ENCODE measurements at places on chromosomes 16 and 17.

GRCh38 chr17:64073771-64074703, 53.6 kb upstream of the ICAM2 start:
- DNase-seq = no peak

DNA sequence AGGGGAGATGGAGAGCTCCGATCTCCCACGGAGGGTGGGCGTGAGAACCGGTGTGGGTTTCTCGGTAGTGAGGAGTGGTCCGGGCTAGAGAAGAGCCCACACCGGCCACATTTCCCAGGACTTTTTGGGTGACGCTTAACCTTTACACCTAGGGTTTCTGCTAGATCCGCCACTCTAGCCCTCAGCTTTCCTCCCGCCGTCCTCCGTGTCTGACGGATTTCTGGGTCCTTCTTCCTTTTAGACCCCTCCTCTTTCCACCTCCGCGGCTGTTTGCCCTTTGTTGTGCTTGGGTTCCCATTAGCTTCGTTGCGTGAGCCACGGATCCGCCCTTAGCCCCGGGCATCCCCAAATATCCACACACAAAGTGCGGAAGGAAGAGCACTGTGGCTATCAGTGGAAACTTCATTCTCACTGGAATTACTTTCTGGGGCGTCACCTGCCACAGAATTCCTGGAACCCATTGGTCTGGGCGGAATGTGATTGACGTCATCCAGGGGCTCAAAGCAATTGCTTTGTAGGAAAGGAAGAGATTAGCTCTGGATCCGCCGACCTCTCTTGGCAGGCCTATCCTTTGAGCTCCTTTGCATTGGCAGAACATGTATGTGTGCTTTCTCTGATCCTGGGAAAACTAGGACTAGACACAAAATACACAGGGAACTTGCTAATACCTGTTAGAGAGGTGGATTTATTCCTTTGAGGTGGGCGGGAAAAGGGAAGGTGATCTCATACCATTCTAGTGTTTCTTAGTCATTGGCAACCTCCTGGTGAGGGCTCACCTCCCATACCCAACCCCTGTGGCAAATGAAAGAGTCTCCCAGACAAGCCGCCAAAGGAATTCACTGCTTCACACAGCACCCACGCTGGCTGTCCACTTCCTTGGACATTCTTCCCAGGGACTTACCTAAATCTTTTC, 654 bp downstream of the TNFAIP1 start:
- DNase-seq = peak; percentile 94

DNA sequence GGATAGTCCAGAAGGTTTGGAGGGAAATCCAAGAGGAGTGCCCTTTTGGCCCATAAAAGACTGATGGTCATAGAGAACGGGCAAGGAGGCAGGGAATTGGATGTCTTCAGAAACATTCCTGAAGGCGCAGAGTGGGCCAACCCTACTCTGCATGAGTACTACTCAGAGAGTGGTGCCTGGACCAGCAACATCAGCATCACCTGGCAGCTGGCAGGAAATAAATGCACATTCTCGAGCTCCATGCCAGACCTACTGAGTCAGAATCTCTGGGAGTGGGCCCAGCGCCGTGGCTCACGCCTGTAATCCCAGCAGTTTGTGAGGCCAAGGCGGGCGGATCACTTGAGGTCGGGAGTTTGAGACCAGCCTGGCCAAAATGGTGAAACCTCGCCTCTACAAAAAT, 27.1 kb upstream of the SLC39A11 start:
- no peak for DNase-seq

GRCh38 chr16:87586201-87586782, 16.0 kb upstream of the JPH3 start:
- DNase-seq = no peak

- DNase-seq = peak; percentile 98
Observed at GRCh38 chr17:35254107-35254773, 11.4 kb downstream of the SLFN5 start.

DNA sequence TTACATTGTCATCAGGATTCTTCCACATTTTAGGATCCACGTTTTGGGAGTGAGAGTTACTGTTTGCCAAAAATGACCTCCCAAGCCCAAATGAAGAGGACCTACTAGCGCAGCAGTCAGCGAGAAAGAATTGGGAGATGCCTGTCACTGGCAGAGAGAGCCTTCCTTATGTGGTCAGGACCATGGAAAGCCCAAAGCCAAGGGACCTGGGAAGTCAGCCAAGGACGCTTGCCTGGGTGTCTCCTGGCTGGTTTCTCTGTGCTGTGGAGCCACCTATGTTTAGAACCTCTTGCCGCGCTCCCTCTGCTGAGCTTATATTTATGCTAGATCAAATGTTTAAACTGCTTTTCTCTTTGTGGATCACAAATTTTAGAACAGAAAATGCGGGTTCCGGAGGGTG, 24.9 kb upstream of the RHBDL3 start:
- DNase-seq = peak; percentile 50

- no peak for DNase-seq
Observed at GRCh38 chr17:8588877-8589554, 41.5 kb downstream of the MYH10 start.

DNA sequence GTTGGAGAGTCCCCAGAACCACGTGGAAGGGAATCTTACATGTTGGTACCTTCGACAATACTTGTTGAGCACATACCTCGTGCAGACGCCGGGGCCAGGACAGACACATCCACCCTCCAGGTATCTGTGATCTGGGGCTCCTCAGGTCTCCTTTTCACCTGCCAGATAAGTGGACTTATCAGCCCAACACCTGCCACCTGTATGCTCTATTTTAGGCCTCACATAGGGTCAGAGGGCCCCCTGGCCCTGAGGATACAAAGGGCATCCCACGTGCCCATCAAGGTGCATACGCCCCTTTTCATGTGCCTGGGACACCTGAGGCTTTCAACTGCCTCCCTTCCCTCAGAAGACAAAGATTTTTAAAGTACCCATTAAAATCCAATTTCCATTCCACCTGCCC, 212.7 kb downstream of the MRTFB start:
- no peak for DNase-seq

DNA sequence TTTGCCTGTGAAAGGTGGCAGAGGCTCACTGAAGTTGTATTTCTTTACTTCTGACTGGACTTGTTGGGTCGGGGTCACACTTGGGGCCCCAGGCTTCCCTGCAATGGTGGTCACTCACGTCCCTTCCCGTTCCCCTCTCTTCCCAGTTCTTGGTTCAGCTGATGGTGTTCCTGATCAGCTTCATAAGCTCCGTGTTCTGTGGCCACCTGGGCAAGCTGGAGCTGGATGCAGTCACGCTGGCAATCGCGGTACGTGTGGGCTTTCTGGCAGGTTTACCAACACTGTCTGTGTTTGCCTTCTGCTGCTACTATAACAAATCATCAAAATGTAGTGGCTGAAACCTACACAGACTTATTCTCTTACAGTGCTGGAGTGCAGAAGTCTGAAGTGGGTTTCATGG, 8.6 kb downstream of the SLC47A1 start:
- no peak for DNase-seq

DNA sequence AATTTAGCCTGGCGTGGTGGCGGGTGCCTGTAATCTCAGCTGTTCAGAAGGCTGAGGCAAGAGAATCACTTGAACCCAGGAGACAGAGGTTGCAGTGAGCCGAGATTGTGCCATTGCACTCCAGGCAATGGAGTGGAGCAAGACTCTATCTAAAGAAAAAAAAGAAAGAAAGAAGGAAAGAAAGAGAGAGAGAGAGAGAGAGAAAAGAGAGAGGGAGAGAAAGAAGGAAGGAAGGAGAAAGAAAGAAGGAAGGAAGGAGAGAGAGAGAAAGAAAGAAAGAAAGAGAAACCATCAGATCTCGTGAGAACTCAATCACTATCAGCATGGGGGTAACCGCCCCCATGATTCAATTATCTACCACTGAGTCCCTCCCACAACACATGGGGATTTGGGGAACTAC, 289.6 kb downstream of the IRX3 start:
- no peak for DNase-seq

DNA sequence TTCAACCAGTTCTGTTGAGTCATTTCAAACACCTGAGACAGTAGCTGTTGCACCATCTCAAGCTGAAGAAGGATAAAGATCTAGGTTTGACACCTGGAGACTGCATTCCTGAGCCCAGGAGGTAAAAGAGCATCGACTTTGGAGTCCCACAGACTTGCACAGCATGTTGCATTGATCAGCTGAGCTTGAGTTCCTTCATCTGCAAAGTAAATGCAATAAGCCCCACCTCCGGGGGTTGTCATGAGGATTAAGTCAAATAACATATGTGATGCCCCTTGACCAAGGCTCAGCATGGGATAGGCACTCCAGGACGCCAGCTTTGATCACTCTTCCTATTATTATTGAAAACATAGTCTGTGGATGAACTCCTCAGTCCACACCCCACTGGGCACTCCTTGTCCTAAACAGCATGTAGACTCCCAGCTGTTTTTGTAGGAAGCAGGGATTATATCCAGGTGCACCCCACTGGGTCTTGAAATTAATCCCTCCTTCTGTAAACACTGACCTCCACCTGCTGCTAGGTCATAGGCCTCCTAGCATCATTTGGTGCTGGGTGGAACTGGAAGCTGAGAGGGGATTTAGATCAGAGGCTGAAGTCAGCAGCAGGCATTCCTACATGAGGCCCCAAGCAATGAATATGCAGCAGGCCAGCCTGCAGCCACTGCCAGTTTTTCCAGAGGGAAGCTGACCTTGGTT, 259.0 kb downstream of the HS3ST4 start:
- no peak for DNase-seq
